Dermis microvascular lymphatic vessel endothelial cell (primary cell): ENCODE measurements at places on chromosomes 7 and 10. TPM values are rescaled to one million over a fixed set of nuclear protein-coding genes. Genes with fewer than 3 reads are reported as not detected.

Gene FXYD4
- total RNA-seq = not detected in 2 replicates

Gene ZNF804B
- total RNA-seq = not detected in 2 replicates

GRCh38 chr7:155002411-155003091 lies 373 bp downstream of the PAXIP1 start:
- DNase-seq = no peak

GRCh38 chr10:125017547-125018298 lies 75.8 kb downstream of the ZRANB1 start:
- no peak for DNase-seq

Gene KIAA1549
- 1.9 and 3.3 TPM in 2 replicates for total RNA-seq

DNA sequence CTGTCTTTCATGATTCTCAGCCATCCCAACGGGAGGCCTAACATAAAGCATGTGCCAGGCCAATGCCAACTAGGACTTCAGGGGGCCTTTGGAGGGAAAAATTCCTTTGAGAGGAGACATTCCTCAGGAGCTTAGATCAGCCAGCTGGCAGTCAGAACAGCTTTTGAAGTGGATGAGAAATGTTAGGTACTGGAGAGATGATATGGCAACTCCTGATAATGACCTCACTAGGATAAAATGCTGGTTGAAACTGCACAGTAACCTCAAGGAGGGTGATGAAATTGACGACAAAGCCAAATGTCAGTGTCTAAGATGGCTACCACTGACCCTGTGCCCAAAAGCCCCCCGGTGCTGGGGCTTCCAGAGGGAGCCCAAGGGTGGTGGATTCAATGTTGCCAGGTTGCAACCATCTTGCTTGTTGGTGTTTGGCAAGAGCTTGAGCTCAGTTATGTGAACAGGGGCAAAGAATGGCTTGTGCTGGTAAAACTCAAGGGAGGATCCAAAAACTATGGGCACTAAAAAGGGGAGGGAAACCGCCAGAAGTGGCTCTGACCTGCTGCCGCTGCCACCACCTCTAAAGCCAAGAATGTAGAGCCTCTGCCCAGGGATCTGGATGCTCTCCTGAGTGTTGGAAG lies 121.2 kb downstream of the UBE2H start:
- DNase-seq = no peak

GRCh38 chr7:159097661-159098423 lies 46.8 kb downstream of the VIPR2 start:
- DNase-seq = no peak

Gene CRYGN
- total RNA-seq = not detected in 2 replicates

DNA sequence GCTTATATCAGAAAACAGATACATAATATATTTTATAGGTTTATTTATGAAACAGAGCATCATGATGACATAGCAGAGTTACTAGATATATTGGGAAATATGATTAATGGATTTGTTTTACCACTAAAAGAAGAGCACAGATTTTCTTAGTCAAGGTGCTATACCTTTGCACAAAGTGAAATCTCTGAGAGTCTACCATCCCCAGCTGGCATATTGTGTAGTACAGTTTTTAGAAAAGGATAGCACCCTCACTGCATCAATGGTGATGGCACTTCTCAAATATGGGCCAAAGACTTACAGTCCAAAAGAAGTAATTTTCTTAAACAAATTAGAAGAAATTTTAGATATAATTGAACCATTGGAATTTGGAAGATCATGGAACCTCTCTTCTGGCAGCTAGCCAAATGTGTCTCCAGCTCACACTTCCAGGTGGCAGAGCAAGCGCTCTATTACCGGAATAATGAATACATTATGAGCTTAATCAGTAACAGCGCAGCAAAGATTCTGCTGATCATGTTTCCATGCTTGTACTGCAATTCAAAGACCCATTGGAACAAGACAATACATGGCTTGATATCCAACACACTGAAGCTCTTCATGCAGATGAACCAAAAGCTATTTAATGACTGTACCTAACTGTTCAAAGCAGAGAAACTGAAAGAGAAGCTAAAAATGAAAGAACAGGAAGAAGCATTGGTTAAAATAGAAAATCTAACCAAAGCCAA lies 21.9 kb upstream of the CREB3L2 start:
- no peak for DNase-seq

GRCh38 chr10:35195361-35196306 lies 69.0 kb downstream of the CREM start:
- DNase-seq = peak; percentile 100

- DNase-seq = no peak
These were observed 82.6 kb downstream of the KCNMA1 start for GRCh38 chr10:77554996-77555397.

GRCh38 chr7:133109816-133110215 lies 27.9 kb upstream of the CHCHD3 start:
- DNase-seq = no peak
